ENCODE measurements at places on chromosomes 1 and 21. TPM values are rescaled to one million over a fixed set of nuclear protein-coding genes. Genes with fewer than 3 reads are reported as not detected.

- DNase-seq: no peak
Observed at GRCh38 chr1:109914587-109915240, 4.1 kb downstream of the CSF1 start.

SRRM1 gene
- 124 TPM for total RNA-seq

DNA sequence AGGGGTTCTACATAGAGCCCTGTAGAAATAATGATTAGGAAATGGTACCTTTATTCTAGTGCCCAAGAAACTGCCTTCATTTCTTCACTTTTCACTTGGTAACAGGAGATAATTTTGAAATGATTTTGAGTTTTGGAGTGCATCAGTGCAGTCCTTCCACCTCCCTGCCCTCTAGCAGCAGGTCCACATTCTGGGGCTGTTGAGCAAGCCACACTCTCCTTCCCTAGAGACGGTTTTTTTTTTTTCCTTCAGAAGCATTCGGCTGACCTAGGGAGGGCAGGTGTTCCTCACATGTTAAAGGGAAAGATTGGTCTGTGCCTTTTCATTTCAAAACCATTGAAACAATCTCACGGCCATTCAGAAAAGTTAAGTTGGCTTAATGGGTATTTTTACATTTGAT is 39.8 kb downstream of the SLC37A1 start:
- DNase-seq: no peak

KRTAP21-2 gene
- total RNA-seq: not detected

GRCh38 chr1:112358061-112358770 is 37.8 kb upstream of the CTTNBP2NL start:
- no peak for DNase-seq

GRCh38 chr1:219651993-219652392 is 39.1 kb upstream of the ZC3H11B start:
- DNase-seq: no peak

RXRG gene
- not detected for total RNA-seq

DNA sequence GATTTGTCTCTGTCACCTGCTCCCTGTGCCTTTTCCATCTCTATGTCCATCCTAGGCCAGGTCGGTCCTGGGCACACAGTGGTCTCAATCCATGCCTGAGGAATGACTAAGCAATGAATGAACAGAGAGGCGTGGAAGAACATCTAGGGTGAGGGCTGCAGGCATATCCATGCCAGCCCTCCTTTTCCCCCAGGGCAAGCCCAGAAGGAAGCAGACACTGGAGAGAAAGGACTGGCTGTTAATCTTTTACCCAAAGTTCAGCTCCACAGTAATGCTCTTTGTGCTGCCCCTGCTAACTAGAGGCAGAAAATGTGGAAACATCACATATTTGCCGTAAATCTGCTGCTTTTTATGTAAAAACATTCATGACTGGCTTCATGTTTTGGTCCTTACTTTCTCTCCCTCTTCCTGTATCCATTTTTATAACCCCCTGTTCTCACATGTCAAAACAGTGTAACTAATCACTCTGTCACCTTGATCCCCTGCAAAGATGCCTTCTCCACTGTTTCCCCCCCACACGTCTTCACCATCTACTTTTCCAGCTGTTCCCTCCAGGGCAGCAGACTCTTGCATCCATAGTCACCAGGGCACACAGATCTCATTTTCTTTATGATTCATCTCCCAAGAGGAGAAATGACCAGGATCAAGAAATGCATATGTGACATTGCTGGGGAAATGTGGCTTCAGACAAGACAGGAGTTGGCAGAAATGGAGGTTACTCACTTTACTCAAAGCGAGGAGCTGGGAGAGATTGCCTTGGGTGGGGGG is 166.4 kb upstream of the PROX1 start:
- DNase-seq: no peak

ESRRG gene
- total RNA-seq: not detected

DNA sequence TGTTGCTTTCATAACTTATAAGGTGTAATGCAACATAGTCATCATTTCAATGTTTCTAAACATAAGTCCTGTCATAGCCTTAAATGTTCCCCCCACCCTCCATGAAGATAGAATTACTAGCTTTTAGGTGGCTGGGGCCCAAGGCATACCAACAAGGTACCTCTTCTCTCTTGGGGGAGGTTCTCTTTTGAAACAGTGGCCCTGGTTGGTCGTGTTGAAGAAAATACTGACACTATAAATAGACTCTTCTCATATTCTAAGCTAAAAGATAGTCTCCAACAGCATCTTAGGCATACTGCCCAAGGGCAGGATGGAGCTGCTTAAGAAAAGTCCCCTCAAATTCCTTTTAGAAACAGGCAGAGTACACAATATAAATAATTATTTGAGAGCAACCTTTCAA is 255.0 kb downstream of the FAF1 start:
- no peak for DNase-seq

DNA sequence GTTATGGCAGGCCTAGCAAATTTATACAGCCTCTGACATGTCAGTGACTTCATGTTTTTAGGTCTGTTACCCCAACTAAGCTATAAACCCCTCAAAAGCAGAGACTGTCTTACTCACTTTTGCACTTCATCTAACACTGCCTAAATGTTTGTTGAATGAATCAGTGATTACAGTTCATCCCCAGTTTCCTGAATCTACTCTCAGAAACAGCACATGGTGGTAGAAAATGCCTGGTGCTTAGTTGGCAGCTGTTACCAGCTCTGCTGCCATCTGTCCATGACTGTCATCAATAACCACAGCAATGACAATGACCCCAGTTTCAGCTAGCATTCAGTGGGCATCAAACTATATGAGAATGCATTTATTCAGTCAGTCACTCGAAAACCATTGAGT is 110.5 kb upstream of the SERBP1 start:
- no peak for DNase-seq

GRCh38 chr1:31306278-31306677 is 9.4 kb downstream of the ZCCHC17 start:
- no peak for DNase-seq

TMEM200B gene
- total RNA-seq: 1.1 TPM

DNA sequence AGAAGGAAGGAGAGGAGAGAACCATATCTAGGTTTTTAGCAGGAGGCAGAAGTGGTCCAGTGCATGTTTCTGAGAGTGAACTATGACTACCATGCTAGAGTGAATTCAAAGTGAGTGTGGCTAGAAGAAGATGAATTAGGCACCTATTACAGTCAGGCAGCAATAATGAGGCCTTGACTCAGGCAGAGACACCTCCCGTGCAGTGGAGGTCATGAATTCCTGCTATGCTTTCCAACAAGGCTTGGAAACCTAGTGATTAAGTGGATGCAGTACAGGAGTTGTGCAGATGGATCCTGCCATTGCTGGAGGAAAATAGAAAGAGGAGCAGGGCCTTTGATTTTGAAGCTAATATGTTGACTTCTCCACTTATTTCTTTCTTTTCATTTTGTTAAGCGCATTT is 581.5 kb downstream of the RWDD3 start:
- DNase-seq: no peak

TEX38 gene
- total RNA-seq: not detected

DNA sequence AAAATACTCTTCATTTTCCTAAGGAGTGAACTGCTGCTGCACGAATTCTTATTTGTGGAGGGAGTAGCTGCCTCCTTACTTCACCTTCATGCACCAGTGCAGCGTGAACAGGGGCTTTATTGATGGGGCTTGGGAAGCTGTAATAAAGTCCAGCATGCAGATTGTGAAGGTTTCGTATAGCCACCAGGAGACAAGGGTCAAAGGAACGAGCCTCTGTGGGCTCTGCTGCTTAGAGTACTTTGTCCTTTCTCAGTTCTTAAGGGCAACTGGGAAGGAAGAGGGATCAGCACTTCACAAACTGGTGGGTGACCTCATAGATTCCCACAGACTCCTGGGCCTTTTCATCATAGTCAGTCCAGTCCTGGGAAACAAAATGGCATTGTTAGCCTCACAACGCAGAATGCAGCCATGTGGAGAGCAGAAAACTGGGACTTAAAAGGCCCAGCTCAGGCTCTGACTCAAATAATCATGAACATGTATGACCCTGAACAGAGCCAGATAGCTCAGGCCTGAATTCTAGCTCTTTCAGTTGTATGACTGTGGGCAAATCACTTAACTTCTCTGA is 6.0 kb downstream of the CZIB start:
- no peak for DNase-seq

DNA sequence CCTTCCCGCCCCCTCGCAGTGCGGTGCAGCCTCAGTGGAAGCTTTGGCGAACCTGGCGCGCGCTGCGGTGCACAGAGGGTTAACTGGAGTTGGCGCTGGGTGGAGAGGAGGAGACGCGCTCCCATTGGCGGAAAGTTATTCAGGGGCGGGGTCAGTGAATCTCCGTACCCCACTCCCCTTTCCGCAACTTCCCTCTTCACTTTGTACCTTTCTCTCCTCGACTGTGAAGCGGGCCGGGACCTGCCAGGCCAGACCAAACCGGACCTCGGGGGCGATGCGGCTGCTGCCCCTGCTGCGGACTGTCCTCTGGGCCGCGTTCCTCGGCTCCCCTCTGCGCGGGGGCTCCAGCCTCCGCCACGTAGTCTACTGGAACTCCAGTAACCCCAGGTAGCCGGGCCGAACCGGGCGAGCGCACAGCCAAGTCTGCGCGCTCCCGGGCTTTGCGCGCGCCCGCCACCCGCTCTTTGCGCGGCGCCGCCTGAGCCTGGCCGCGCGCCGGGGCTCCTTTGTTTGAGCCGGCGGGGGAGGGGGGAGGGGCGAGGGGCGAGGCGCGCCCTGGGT is at the start of gene EFNA4:
Gene EFNA4, plus strand, starts transcription at position 191 of the 561 bp plus-strand sequence. Its CDS starts 84 bp downstream, at position 275.
- DNase-seq: peak; percentile 79

GRCh38 chr1:160267284-160267991 is 5.1 kb upstream of the DCAF8 start:
- no peak for DNase-seq

- no peak for DNase-seq
Observed at GRCh38 chr1:44640200-44640853, 34.0 kb downstream of the TMEM53 start.

LHX8 gene
- total RNA-seq: not detected

GRCh38 chr1:231369282-231369681 is 31.2 kb downstream of the SPRTN start:
- DNase-seq: no peak

- DNase-seq: no peak
Observed at GRCh38 chr1:232786845-232787455, 18.3 kb upstream of the MAP10 start.

IGSF21 gene
- total RNA-seq: not detected

DNA sequence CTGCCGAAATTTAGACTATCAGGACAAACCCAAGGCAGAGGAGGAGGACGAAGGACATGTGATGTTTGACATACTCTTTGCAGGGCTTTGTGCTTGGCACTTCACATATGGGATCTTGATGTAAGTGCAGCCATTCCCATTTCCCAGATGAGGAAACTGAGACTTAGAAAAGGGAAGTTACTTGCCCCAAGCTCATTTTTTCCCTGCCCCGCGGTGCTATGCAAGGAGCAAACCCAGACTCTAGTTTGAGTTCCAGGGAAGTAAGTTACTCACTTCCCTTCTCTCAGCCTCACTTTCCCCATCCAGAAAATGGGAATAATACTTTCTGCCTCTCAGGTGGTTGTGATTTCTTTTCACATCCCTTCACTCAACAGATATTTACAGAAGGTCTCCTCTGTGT is 4.5 kb upstream of the FOXO6 start:
- no peak for DNase-seq

DNA sequence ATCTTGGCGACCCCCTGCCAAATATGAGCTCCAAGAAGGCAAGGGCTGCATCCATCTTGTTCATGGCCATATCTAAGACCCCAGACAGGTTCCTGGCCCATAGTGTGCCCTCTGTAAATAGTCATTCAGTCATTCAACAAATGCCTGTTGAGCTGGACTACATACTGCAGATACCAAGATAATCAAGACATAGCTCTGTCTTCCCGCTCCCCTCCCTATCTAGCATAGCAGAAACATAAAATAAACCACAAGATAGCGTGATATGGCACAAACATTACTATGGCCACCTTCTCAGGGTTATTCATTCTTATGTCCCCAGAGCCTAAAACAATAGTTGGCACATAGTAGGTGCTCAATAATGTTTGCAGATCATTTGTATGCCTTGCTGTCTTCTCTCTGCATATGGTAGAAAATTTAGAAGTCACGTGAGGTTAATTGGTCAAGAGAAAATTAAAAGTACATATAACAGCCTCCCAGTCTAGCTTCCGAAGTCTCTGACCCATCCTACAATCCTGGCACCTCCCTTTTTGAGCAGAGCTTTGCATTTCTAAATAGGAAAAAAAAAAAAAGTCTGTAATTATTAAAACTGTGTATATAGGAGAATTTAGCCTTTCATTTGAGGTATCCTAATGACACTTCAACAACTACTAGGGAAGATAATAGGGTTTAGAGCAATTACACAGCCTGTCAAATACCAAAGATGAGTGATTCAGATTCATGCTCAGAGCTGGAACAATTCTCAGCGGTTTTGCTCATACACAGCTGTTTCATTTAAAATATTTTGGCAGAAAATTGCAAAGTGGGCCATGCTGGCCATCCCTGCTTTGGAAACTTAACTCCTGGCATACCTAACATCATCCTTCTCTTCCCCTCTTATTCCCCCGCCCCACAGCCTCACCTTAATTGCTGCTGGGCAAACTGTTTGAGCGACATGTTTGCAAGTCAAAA is 219.0 kb downstream of the KAZN start:
- no peak for DNase-seq

CLCA2 gene
- total RNA-seq: 0.25 TPM

- no peak for DNase-seq
Observed at GRCh38 chr1:7341145-7341905, 429.8 kb upstream of the VAMP3 start.

DNA sequence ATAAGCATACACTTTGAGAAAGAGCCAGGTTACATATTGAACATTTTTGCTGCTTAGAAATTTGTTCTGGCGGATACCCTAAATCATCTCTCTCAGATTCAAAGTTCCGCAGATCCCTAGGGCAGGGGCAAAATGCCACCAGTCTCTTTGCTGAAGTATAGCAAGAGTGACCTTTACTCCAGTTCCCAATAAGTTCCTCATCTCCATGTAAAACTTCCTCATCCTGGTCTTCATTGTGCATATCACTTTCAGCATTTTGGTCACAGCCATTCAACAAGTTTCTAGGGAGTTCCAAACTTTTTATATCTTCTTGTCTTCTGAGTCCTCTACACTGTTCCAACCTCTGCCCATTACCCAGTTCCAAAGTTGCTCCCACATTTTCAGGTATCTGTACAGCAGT is 23.3 kb upstream of the LYPD8 start:
- no peak for DNase-seq

DNA sequence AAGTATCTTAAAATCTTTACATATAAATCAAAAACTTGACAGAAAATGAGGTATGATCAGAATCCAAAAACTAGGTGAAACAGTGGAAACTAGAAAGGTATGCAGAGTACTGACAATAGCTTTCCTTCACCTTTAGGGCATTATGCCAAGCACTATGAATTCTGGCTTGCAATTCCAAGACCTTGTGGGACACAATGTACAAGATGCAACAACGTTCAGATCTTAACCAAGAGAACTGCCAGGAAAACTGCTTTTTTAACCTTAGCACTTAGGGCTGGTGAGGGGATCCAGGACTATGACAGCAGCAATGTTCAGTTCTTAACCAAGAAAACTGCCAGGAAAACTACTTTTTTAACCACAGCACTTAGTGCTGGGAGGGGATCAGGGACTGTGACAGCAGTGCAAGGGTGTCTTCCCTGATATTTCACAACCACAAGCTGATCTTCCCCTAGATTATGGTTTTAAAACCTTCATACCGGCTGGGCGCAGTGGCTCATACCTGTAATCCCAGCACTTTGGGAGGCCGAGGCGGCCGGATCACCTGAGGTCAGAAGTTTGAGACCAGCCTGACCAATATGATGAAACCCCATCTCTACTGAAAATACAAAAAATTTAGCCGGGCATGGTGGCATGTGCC is 22.3 kb downstream of the FOXJ3 start:
- no peak for DNase-seq

GRCh38 chr1:215476541-215476940 is 90.6 kb upstream of the KCTD3 start:
- no peak for DNase-seq

Measured in PC-9 (cell line).